Myometrial cell (primary cell): ENCODE measurements at places on chromosomes 4 and X. TPM values are rescaled to one million over a fixed set of nuclear protein-coding genes. Genes with fewer than 3 reads are reported as not detected.

Gene PITX2
- total RNA-seq: not detected in 2 replicates

Gene GPR143
- total RNA-seq: 0.29 and 0.53 TPM in 2 replicates

Gene MFAP3L
- total RNA-seq: 0.35 and 1.4 TPM in 2 replicates

Gene PNMA3
- total RNA-seq: not detected in 2 replicates

Gene MAPK10
- total RNA-seq: 7.2 and 10.1 TPM in 2 replicates

Gene RAB9B
- 0.29 and 1.1 TPM in 2 replicates for total RNA-seq

Gene PLRG1
- 64.7 and 106 TPM in 2 replicates for total RNA-seq

Gene TRPC5OS
- not detected in 2 replicates for total RNA-seq
